ENCODE measurements at places on chromosomes 5 and 9. TPM values are rescaled to one million over a fixed set of nuclear protein-coding genes. Genes with fewer than 3 reads are reported as not detected.

- DNase-seq, result no peak
Measured at GRCh38 chr5:145283141-145283810, 551.9 kb downstream of the PRELID2 start.

- DNase-seq, result peak; percentile 45
Measured at GRCh38 chr9:15086156-15086763, 176.0 kb upstream of the FREM1 start.

The PRR16 gene
- 0.30 TPM for total RNA-seq

GRCh38 chr5:110053205-110053604 lies 363.5 kb downstream of the MAN2A1 start:
- DNase-seq, result no peak

DNA sequence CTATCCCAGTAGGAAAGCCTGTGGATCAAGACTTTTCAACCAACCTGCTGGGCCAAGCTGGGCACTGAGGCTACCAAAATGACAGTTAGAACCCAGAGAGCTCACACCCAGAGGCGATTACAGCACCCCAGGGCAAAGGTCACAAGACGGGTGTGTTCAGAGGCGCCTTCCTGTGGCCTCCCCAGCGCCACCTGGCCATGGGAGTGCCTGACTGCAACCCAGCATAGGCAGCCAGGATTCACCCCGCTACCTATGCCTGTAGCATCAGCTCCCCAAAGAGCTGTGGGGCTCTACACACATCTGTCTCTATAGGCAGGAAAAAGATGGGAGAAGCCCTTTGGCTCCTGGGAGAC lies 33.5 kb downstream of the PDGFRB start:
- peak; percentile 33 for DNase-seq

The MYOZ3 gene
- 0.03 TPM for total RNA-seq

- DNase-seq, result peak; percentile 41
Measured at GRCh38 chr9:34603610-34604231, 8.2 kb downstream of the RPP25L start.

- no peak for DNase-seq
Measured at GRCh38 chr5:60538955-60539866, 160.8 kb downstream of the DEPDC1B start.

The STK32A gene
- total RNA-seq, result not detected

- no peak for DNase-seq
Measured at GRCh38 chr9:74960561-74960960, 7.8 kb upstream of the C9orf40 start.
